Kidney tubule cell (primary cell): ENCODE measurements at places on chromosomes 3 and 15.

GRCh38 chr3:197599089-197599765, 43.5 kb upstream of the BDH1 start:
- peak; percentile 72 for DNase-seq

- DNase-seq, result no peak
These were observed 52.5 kb downstream of the COL8A1 start for GRCh38 chr3:99690761-99691369.

- no peak for DNase-seq
These were observed 14.0 kb upstream of the CYP11A1 start for GRCh38 chr15:74381481-74381880.

GRCh38 chr3:128481438-128481942, 11.5 kb downstream of the GATA2 start:
- no peak for DNase-seq

GRCh38 chr3:171646357-171647133, 163.7 kb downstream of the PLD1 start:
- peak; percentile 53 for DNase-seq

DNA sequence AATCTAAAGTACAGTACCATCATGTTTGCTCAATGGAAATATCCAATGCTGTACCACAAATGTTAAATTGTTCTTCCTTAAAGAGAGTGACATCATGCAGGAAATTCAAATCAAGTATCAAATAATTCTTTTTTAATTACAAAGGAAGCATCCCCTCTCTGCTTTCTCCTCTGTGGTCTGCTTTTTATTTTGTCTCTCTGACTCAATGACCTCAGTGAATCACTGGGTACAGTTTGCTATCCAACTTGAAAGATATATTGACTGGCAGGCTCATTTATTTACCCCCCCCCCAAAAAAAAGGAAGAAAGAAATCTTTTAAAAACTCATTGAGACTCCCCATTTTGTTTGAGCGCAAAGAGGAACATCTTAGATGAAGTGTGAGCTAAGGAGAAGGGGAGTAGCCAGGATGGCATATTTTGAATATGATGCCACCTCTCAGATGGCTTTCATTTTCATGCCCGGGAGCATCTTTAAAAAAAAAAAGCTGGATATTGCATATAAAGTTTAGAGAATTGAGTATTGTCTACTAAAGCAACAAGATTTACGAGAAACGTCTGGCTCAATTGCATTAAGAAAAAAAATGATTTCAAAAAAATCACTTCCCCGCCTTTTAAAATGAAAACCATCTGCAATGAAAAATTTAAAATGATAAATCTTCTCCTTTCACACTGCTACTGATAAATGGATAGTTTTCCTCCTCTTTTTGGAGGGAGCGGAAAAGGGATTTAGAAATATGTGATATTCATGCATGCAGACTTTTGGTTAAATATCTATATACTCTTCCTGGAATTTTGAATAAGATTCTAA, 307.1 kb upstream of the DPH6 start:
- DNase-seq, result no peak

DNA sequence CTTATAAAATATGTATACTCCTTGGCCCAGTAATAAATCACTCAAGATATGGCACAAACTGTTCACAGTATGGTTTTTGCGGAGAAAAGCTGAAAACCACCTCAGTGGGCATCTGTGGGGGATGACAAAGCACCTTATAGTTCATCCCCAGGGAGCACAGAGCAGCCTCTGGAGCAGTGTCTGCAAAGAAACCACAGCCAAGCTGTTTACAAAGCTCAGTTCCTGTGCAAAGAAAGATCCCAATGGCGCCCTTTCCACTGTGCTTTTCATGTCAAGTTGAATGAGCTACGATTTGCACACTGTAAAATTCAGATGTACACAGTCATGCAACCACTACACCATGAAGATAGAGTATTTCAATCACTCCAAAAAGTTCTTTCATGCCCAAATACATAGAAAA, 2.5 kb upstream of the EFCC1 start:
- DNase-seq, result no peak

DNA sequence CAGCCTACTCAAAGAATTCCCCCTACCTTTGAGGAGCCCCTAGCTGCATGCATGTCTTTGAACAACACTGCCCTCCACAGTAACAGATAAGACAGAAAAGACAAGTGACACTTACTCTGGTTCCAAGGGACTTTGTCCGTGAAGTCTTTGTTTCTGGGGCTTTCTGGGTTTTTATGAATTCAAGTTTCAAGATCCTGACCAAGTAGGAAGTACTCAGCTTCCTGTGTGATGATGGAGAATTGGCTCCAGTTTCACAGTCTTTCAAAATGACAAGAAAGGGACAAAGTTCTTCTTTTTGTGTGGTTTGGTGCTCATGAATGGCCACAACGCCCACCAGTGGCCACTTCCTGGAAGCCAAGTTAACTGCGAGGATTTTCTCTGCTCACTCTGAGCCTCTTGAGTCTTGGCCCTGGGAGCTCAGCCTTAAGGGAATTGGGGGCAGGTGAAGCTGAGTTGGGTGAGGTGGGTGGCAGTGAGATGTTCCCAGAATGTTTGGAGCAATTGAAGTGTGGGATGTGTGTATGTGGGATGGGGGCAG, at the start of gene CCR1:
TSS of gene CCR1 (minus strand) at position 147 of the 538 bp plus-strand sequence. CDS start 4,000 bp downstream, outside the sequence.
- peak; percentile 51 for DNase-seq

DNA sequence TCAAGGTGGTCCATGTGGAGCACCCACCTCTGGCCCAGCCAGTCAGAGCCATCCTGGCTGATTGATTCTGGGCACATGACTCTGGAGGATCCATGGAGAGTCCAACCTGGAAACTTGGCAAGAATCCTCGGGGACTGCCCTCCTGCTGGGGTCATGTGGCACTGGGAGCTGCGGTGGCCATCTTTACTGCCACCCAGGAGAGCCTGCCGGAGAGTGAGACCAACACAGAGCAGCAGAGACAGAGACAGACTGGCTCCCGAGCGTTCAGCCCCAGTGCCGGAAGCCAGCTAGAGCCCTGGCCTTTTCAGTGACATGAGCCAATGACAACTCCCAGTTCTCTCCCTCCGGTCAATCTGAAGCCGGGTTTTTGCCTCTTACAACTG, 11.5 kb upstream of the GATA2 start:
- DNase-seq, result no peak

GRCh38 chr3:138253609-138254008, 66.5 kb downstream of the ARMC8 start:
- peak; percentile 32 for DNase-seq

DNA sequence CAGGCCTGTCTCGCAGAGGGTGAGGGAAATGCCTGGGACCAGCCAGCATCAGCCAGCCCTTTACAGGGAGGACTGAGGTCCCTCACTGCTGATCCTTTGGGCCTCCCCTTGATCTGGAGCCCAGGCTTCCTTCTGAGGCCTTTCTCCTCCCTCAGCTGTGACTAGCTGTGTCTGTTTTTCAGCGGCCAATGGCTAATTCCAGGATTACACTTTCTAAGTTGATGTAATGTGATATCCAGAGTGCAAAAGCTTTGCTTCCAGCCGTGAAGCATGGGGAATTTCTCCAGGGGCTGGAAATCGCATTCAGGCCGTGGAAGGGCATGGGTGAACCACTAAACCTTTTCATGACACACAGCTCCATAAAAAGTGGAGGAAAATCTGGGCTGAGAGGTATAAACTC, 157.6 kb downstream of the SHQ1 start:
- no peak for DNase-seq
